Hepatocyte (in vitro differentiated cells): ENCODE measurements at places on chromosomes 6 and 20.

GRCh38 chr6:26199773-26200764 is 112.8 kb downstream of the HFE start:
- H3K4me1 ChIP-seq = peaks cover 8% of the 10 kb centered on the region
- peak; percentile 54 for DNase-seq
- H3K36me3 ChIP-seq = no peaks in the 10 kb centered on the region
- no peaks in the 10 kb centered on the region for H3K27me3 ChIP-seq

DNA sequence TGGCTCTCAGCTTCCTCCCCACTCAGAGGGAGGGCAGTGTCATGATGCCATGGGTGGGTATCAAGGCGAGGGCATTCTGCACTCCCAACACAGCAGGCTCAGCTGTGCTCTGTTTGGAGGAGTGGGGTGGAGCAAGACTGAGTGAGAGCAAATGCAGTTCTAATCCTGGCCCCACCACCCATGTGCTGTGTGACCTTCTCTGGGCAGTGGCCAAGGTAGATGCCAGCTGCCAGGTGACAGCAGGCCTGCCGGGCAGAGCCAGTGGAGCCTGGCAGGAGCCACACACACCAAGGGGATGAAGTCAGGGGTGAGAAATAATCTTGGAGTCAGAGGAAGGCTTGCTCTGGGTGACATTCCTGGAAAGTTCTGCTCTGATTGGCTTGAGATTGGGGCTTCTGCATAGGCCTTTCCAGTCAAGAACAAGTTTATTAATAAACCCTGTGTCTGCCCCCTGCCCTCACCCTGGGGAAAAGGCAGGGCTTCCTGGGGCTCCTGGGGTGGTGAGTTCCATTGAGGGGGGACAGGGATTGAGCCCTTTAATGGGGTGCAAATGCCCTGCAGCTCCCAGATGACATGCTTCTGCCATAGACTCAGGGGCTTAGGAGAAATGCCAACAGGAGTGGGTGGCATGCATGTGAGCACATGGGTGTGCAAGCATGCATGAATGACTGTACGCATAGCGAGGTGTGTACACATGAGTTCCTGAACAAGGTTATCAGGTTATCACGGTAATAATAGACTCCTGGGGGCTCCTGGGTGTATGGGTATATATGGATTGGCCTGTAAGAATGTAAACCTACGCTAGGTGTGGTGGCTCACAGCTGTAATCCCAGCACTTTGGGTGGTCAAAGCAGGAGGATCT is 134.2 kb downstream of the MRPL14 start:
- no peaks in the 10 kb centered on the region for H3K36me3 ChIP-seq
- no peaks in the 10 kb centered on the region for H3K27me3 ChIP-seq
- H3K4me3 ChIP-seq = no peak overlapping the region
- no peak overlapping the region for H3K27ac ChIP-seq
- no peak for DNase-seq

- no peak overlapping the region for H3K27ac ChIP-seq
- H3K4me3 ChIP-seq = no peak overlapping the region
- peak; percentile 65 for DNase-seq
- no peaks in the 10 kb centered on the region for H3K36me3 ChIP-seq
Observed at GRCh38 chr6:118551063-118552053, 3.3 kb downstream of the PLN start.

GRCh38 chr6:21992178-21992967 is 304.5 kb downstream of the PRL start:
- DNase-seq = peak; percentile 61
- H3K27ac ChIP-seq = no peak overlapping the region
- H3K27me3 ChIP-seq = no peaks in the 10 kb centered on the region
- peaks cover 20% of the 10 kb centered on the region for H3K4me1 ChIP-seq
- no peaks in the 10 kb centered on the region for H3K36me3 ChIP-seq

- peak; percentile 52 for DNase-seq
- no peaks in the 10 kb centered on the region for H3K36me3 ChIP-seq
- H3K4me1 ChIP-seq = peaks cover 9% of the 10 kb centered on the region
- H3K4me3 ChIP-seq = no peak overlapping the region
Observed at GRCh38 chr6:142416179-142416578, 114.4 kb downstream of the ADGRG6 start.

- no peaks in the 10 kb centered on the region for H3K27me3 ChIP-seq
- no peak overlapping the region for H3K4me3 ChIP-seq
- H3K27ac ChIP-seq = no peak overlapping the region
- no peak for DNase-seq
- peaks cover 5% of the 10 kb centered on the region for H3K4me1 ChIP-seq
Observed at GRCh38 chr6:6599468-6599873, 11.0 kb downstream of the LY86 start.

GRCh38 chr6:98885330-98885729 is 51.0 kb downstream of the POU3F2 start:
- H3K4me3 ChIP-seq = no peak overlapping the region
- H3K27ac ChIP-seq = no peak overlapping the region
- no peaks in the 10 kb centered on the region for H3K36me3 ChIP-seq
- no peak for DNase-seq
- no peaks in the 10 kb centered on the region for H3K4me1 ChIP-seq

- no peaks in the 10 kb centered on the region for H3K4me1 ChIP-seq
- H3K4me3 ChIP-seq = no peak overlapping the region
- H3K27ac ChIP-seq = no peak overlapping the region
- H3K27me3 ChIP-seq = no peaks in the 10 kb centered on the region
Observed at GRCh38 chr6:88428068-88428467, 261.9 kb upstream of the CNR1 start.

- no peak overlapping the region for H3K27ac ChIP-seq
- no peak for DNase-seq
- peaks cover 5% of the 10 kb centered on the region for H3K4me1 ChIP-seq
- no peaks in the 10 kb centered on the region for H3K27me3 ChIP-seq
- H3K4me3 ChIP-seq = no peak overlapping the region
Observed at GRCh38 chr6:101605874-101606273, 212.4 kb downstream of the GRIK2 start.
